ENCODE measurements at places on chromosomes 5 and 9.

- no peak for DNase-seq
Measured at GRCh38 chr5:102857076-102857818, 102.1 kb downstream of the PAM start.

GRCh38 chr5:68187268-68188055 lies 28.1 kb upstream of the PIK3R1 start:
- DNase-seq: no peak

- no peak for DNase-seq
Measured at GRCh38 chr5:136776022-136776927, 410.9 kb upstream of the TRPC7 start.

DNA sequence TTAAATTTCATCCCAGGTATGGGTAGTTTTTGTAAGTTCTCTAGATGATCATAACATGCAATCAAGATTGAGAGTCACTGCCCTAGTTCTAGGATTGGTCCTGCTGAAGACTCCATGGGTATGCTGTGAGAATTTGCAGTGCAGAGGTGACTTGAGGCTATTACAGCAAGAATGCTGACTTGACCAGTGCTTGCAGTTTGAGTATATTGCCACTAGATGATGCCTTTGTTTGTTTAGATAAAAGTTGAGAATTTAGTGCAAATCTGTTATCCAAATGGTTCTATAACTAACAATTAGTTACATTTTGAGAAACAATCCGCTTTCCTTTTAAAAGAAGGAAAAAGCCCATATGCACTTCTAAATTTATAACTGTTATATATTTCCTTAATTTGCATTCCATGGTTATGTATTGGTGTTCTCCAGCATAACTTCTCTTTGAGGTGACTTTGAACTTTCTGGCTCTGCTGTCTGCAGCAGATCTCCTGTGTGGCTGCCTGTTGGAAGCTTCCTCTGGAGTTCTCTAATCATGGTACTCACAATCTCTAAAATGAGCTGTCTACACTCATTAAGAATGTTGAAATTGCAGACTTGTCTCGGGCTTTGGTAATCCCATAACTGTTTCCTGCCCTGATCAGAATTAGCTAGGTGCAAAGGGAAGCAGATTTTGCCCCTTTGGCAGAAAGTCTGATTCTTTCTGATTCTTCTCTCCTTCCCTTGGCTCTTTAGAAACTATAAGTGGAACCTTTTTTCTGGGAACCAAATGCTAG lies 24.9 kb downstream of the MELK start:
- no peak for DNase-seq

DNA sequence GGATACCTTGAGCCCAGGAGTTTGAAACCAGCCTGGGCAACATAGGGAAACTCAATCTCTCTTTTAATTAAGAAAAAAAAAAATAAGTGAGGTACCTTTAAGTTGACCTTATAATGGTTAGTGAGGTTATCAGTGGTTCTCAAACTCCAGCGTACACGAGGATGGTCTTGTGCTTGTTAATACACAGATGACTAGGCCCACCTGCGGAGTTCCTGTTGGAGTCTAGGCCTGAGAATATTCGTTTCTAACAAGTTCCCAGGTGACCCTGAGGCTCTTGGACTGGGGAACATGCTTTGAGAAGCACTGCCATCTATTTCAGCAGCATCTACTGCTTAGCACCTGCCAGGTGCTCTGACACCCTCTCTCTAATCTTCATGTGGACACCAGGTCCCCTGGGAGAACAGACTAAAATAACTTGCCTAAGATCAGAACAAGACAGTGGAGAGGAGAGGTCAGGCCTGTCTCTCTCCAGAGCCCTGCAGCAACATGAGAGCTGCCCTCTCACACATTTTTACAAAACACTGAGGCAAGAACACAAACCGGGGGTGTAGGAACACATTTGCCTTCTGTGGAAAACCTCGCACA lies 24.6 kb downstream of the TLE1 start:
- DNase-seq: no peak

DNA sequence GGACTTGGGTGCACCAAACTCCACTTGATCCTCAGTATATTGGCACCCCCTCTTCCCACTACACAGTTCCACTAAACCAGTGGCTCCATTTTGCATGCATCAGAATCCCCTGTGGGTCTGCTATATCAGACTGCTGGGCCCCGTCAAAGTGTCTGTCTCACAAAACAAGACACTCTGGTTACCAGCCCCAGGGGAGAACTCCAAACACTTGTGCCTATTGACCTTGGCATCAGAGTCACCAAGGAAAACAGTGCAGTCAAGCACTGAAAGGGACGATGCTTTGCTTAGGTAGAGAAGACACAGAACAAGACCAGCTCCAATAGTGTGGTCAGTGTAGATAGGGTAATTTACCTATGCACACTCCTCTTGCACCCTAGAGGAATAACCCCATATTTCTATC lies 205.8 kb upstream of the RAI14 start:
- no peak for DNase-seq

- no peak for DNase-seq
Measured at GRCh38 chr5:38447056-38447455, 109.4 kb downstream of the LIFR start.

DNA sequence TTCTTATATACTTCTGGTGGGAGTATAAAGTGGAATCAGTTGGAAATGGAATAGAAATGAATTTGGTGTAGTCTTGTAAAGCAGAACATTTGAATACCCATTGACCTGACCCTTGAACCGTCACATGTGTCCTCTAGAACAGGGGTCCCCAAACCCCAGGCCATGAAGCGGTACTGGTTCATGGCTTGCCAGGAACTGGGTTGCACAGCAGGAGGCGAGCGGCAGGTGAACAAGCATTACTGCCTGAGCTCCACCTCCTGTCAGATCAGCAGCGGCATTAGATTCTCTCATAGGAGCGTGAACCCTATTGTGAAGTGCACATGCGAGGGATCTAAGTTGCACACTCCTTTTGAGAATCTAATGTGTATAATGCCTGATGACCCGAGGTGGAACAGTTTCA lies 80.0 kb downstream of the RANBP17 start:
- no peak for DNase-seq

DNA sequence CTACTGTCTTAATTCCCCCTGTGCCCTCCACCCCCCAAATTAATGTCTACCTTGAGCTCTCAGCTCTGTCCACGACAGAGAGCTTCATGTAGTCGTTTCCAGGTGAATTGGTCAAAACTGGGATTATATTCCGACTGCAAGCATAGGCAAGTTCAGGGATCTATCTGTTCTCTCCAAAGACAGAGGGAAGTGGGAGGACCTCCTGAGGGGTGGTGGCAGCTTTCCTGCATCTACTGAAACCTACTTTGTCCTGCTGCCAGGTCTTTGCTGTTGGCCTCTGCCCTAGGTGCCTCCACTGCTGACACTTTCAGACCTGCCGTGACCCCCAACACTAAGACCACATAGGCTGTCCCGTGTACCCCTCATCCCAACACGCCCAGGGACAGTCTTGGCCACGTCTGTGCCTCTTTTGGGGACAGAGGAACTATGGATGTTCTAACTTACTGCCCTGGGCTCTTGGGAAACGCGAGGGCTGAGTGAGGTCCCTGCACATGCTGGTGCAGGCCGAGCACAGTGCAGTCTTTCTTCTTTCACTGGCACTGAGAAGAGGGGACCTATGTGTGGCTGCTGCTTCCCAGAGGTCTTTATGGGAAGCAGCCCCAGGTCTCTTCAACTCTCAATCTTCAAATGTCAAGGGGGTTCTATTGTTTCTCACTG lies 125.6 kb downstream of the NTRK2 start:
- no peak for DNase-seq

DNA sequence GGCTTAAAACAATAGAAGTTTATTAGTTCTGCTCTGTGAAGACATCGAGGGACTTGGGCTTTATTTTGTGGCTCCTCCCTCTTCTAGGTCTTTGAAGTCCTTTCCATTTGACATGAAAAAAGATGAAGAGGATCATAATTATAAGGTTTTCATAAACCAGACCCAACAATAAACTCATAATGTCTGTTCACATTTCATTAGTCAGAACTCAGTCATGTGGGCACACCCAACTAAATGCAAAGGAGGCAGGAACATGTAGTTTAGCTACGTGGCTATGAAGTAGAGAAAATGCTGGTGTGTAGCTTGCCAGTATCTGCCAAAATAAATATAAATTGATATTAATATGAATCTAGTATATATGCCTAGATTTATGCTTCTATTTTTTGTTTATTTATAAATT lies 393.9 kb upstream of the C9orf72 start:
- DNase-seq: no peak

- DNase-seq: no peak
Measured at GRCh38 chr5:99005506-99005905, 76.7 kb upstream of the CHD1 start.

- no peak for DNase-seq
Measured at GRCh38 chr9:78746010-78746409, 449.1 kb downstream of the PSAT1 start.

GRCh38 chr9:114924327-114924726 lies 6.1 kb downstream of the TNFSF8 start:
- no peak for DNase-seq

GRCh38 chr5:2894316-2894715 lies 142.8 kb upstream of the IRX2 start:
- DNase-seq: no peak

DNA sequence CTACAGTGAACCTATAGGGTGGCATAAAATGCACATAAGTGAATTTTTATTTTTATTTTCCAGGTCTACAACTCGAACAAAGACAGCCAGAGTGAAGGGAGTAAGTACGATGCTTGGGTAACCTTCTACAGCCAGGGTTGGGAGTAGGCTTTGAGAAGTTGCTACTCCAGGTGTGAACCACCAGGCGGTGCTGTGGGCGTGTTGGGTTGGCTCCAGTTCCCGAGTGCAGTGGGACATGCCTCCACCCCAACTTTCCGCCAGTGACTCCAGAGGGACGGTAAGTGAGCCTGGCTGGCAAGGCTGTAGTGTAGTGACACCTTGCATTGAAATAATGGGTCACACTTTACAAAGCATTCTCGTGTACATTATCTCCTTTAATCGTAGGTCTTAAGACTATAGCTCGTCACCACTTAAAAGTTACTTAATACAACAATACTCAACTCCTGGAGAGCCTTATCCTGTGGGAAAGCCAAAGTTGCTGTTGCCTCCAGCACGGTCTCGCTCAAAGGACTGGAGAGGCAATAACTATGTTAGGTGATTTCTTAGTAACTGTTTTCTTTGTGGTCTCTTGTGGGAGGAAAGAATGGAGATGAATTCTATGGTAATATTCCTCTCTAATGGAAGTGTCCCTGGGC lies 244.0 kb downstream of the ARHGAP26 start:
- DNase-seq: no peak

GRCh38 chr5:94425396-94425795 lies 193.0 kb downstream of the KIAA0825 start:
- DNase-seq: no peak

DNA sequence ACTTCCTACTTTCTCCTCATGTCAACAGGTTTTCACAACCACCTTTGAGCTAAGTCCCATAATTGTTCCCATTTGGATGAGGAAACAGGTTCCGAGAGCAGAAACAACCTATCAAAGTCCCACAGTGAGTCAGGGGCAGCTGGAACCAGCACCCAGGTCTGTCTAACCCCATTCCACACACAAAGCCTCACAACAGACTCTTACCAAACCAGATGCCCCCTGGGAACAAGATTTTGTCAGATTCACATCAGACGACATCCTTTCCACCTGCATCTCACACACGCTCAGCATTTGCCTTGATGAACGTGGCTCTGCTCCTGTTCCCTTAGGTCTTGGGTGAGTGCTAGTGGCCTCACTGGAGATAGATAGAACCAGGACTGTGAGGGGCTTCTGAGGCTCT lies 17.0 kb downstream of the SWI5 start:
- no peak for DNase-seq

GRCh38 chr5:134189031-134189430 lies 12.3 kb upstream of the SKP1 start:
- no peak for DNase-seq

- DNase-seq: no peak
Measured at GRCh38 chr5:154058055-154059038, 19.6 kb downstream of the MFAP3 start.

DNA sequence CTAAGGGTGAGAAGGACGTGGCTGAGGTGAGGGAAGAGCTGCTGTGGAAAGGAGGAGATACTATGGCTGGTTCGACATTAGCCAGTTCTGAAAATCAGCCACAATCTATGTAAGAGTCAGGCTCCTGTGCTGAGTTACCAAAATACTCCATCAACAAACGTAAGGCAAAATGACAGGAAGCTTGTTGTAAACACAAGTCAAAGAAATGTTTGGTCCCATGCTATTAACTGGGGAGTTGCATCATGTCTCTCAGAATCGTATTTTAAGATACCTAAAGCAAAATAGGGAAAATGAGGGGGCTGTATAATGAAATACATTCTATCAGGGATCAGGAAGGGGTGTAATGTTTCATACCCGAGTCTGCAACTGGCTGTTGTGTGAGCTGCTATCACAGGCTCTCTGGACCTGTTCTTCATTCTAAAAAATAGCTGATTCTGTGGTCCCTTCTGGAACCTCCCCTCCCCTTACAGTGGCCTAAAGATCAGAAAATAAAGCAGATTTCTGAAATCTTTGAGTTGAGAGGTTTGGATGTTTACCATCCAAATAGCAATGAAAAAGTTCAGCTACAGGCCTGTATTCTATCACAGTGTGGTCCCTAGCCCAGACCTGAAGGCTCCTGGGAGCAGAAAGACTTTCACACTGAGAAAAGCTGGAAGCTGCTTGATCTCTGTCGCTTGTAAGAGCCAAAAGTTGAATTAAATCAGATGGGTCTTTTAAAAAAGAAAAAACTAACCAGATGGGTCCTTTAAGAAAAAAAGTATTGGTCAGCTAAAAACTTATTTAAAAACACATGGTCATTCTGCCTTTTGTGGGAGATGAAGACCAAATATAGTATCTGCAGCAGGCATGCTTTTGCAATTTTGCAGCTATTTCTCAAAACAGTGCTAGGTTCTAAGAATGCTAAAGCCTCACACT lies 97.8 kb upstream of the SMC5 start:
- DNase-seq: no peak

DNA sequence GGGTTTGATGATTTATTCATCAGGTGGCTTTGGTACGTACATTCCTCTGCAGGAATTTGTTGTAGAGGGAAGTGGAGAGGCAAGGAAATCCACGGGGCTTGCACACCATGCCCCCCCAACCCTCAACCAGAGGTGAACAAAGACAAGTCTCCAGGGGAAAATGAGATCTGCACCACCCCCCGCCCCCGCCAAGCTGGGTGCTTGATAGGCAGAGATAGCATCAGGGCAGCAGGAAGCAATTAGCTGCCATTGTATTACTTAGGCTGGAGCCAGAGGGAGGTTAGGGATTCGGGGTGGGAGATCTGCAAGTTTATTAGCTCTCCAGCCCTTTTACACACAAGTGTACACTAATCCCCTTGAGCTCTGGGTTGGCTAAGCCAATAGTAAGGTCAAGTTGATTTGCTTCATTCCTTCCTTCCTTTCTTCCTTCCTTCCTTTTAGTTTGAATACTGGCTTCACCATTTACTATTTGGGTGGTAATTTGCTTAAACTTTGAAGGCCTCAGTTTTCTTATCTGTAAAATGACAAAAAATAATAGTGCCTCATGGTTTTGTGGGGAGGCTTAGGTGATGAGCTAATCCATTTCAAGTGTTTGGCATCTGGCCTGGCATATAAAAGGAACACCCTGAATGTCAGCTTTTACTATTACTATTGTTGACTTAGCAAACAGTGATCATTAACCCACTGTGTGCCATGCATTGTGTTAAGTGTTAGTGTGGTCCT lies 34.1 kb downstream of the SPRY4 start:
- DNase-seq: no peak

GRCh38 chr5:136108180-136108611 lies 24.4 kb upstream of the SMAD5 start:
- no peak for DNase-seq

- no peak for DNase-seq
Measured at GRCh38 chr9:128242828-128243214, 33.0 kb downstream of the GOLGA2 start.
